ENCODE measurements at places on chromosomes 3 and 15.
A peak's percentile ranks its signal among the peaks of the same experiment; 100 is the strongest.

DNA sequence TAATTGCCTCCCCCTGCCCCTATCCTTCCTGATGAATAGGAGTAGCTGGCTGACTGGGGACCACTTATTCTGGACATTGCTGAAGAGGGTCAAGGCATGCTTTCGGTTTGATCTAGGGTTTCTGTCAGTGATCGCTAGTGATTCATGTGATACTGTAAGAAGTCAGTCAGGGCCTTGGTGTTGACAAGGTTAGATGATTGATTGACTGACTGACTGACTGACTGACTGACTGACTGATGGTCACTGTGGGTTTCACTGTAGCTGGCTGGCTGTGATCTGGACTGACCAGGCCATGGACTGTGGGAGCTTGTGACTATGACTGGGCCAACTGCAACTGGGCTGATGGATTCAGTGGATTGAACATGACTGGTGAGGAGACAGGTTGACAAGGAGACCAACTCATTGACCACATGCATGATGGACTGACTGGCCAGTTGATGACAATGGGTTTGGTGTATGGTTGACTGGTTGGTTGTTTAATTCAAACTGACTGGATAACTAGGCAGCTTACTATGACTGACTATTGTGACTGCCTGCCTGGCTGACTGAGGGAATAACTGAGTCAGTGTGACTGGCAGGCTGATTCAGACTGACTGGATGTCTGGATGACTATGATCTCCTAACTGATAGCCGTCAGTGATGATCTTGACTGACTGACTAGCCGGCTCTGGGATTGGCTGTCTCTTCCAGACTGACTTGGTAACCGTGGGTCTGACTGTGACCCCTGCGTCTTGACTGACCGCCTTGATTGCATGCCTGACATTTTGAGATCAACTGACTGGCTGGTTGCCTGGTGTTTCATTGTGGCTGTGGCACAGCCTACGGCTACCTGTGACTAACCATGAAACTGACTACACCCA, 509.9 kb downstream of the SHQ1 start:
- peaks cover 15% of the 10 kb centered on the region for H3K4me1 ChIP-seq
- no peaks in the 10 kb centered on the region for H3K27me3 ChIP-seq
- DNase-seq = peak; percentile 55
- no peak overlapping the region for H3K27ac ChIP-seq
- H3K36me3 ChIP-seq = no peaks in the 10 kb centered on the region
- no peak overlapping the region for H3K4me3 ChIP-seq

GRCh38 chr3:158808697-158809096, 6.8 kb downstream of the MFSD1 start:
- H3K27ac ChIP-seq = no peak overlapping the region
- DNase-seq = peak; percentile 85
- H3K4me1 ChIP-seq = no peaks in the 10 kb centered on the region
- peaks cover 28% of the 10 kb centered on the region for H3K36me3 ChIP-seq
- no peaks in the 10 kb centered on the region for H3K27me3 ChIP-seq

GRCh38 chr3:126474498-126475412, 936 bp downstream of the ZXDC start:
- no peaks in the 10 kb centered on the region for H3K27me3 ChIP-seq
- DNase-seq = peak; percentile 35
- peaks cover 17% of the 10 kb centered on the region for H3K36me3 ChIP-seq
- peak overlapping the region; percentile 77 for H3K4me3 ChIP-seq
- H3K27ac ChIP-seq = peak overlapping the region; percentile 46

DNA sequence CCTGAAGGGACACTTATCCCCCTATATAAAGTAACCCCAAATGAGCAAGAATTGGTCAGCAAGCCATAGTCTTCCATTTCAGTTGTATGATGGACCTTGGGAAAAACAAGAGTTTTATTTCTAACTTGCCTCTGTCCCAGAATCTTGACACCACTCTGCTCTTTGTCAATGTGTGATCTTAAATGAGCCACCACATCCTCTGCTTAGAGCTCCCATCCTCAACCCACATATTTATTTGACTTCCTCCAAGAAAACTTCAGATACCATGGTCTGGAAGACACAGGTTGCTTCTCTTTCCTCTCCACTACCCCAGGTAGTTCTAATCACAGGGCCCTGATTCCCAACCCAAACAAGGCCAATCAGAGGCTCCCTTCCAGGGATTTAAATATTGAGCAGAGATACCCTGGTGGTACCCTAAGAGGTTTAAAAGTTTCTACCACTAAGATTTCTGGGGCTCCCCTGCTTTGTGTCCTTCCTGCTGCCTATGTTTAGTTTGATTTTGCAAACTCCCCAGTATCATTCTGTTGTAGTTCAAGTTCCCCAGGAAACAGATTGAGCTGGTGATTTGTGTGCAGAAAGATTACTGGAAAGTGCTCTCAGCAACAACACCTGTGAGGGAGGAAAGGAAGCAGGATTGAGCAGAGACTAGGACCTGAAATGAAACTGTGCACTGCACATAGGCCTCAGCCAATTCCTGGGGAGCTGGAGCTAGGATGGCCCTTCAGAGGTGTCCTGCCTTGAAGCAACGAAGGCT, 64.3 kb downstream of the MTHFS start:
- no peaks in the 10 kb centered on the region for H3K4me1 ChIP-seq
- DNase-seq = no peak
- no peak overlapping the region for H3K27ac ChIP-seq
- H3K4me3 ChIP-seq = no peak overlapping the region
- H3K36me3 ChIP-seq = no peaks in the 10 kb centered on the region

DNA sequence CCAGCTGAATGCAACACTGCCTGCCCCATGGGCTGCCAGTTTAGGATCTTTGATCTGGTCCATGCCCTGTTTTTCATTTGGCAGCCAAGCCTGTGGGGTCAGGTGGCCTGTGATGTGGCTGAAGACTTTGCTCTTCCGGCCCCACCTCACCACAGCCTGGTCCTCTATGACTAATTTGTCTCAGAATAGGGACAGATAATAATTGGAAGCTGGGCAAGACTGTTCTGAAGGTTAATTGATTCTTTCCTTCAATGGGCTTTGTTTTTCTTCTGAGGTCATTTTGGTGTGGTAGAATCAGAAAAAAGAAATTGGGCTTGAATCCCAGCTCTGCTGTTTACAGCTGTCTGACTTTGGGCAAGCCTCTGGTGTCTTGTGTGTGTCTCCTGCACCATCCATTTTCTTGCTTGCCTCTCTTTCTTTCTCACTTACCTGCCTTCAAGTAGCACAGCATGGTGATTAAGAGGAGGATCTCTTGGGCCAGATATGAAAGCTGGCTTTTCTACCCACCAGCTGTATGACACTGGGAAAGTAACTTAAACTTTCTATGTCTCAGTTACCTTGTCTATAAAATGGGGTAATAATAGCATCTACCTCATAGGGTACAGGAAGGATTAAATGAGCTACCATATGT, 24.2 kb downstream of the ABHD2 start:
- no peak overlapping the region for H3K4me3 ChIP-seq
- peaks cover 18% of the 10 kb centered on the region for H3K4me1 ChIP-seq
- H3K36me3 ChIP-seq = peaks cover 12% of the 10 kb centered on the region
- peak; percentile 49 for DNase-seq
- H3K27me3 ChIP-seq = no peaks in the 10 kb centered on the region

DNA sequence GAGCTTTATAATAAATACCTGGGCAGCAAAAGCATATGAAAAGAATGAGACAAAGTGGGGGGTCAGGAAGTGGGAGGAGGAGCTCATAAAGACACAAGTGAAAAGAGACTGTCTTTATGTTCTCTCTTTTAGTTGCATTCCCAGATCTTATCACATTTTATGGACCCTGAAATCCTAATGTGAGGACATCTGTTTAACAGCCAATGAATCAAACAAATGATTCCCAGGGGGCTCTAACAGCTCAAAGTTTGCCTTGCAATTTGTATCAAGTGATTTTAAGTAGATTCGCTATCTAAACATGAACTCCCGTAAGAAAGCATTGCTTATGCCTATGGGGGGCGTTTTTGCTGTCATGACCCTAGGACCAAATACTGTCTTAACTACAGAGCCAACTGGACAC, 332.3 kb upstream of the CNTN4 start:
- no peaks in the 10 kb centered on the region for H3K27me3 ChIP-seq
- no peak overlapping the region for H3K4me3 ChIP-seq
- no peaks in the 10 kb centered on the region for H3K36me3 ChIP-seq
- no peak for DNase-seq
- H3K27ac ChIP-seq = no peak overlapping the region

DNA sequence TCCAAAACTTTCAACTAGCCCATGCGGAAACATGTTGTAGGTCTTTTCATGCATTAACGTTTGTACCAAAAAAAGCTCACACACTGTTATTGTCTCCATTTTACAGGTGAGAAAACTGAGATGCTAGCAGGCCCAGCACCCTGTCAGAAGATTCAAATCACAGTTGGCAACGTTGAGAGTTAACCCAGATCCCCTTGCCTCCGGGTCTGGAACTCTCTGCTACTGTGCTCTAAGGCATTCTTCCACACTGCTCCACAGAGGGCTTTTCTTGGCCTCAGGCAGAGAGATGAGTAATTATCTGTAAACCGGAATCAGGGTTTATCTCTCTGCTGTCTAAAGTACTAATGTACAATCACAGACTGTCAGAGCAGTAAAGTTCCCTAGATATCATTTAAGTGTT, 186.0 kb upstream of the LPP start:
- no peak overlapping the region for H3K4me3 ChIP-seq
- DNase-seq = peak; percentile 45
- peaks cover 6% of the 10 kb centered on the region for H3K4me1 ChIP-seq
- H3K36me3 ChIP-seq = no peaks in the 10 kb centered on the region
- peaks cover 6% of the 10 kb centered on the region for H3K27me3 ChIP-seq
- H3K27ac ChIP-seq = no peak overlapping the region

DNA sequence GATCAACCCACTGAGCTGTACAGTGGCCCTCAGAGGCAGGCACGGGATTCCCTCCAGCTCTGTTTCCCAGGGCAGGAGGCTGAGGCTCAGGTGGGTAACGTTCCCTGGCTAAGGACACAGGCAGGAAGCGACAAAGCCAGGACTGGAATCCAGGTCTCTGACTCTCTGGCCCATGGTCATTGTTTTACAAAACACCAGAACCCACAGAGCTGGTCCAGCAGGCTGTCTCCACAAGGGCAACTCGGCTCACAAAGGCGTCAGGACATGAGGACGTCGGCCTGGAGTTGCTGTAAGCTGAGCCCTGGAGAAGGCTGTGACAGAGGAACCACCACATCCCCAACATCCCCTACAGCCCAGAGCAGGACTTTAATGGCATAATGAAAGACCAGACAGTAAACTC, 30.7 kb downstream of the NUP210 start:
- H3K27me3 ChIP-seq = peaks cover 18% of the 10 kb centered on the region
- H3K36me3 ChIP-seq = no peaks in the 10 kb centered on the region
- H3K4me3 ChIP-seq = no peak overlapping the region
- H3K4me1 ChIP-seq = peaks cover 2% of the 10 kb centered on the region

GRCh38 chr15:32694222-32694983, 23.4 kb upstream of the GREM1 start:
- no peak overlapping the region for H3K27ac ChIP-seq
- DNase-seq = no peak
- no peak overlapping the region for H3K4me3 ChIP-seq
- no peaks in the 10 kb centered on the region for H3K36me3 ChIP-seq

GRCh38 chr15:57500979-57501576, 90.6 kb upstream of the MYZAP start:
- no peak for DNase-seq
- no peak overlapping the region for H3K27ac ChIP-seq
- H3K36me3 ChIP-seq = no peaks in the 10 kb centered on the region
- H3K4me3 ChIP-seq = no peak overlapping the region

DNA sequence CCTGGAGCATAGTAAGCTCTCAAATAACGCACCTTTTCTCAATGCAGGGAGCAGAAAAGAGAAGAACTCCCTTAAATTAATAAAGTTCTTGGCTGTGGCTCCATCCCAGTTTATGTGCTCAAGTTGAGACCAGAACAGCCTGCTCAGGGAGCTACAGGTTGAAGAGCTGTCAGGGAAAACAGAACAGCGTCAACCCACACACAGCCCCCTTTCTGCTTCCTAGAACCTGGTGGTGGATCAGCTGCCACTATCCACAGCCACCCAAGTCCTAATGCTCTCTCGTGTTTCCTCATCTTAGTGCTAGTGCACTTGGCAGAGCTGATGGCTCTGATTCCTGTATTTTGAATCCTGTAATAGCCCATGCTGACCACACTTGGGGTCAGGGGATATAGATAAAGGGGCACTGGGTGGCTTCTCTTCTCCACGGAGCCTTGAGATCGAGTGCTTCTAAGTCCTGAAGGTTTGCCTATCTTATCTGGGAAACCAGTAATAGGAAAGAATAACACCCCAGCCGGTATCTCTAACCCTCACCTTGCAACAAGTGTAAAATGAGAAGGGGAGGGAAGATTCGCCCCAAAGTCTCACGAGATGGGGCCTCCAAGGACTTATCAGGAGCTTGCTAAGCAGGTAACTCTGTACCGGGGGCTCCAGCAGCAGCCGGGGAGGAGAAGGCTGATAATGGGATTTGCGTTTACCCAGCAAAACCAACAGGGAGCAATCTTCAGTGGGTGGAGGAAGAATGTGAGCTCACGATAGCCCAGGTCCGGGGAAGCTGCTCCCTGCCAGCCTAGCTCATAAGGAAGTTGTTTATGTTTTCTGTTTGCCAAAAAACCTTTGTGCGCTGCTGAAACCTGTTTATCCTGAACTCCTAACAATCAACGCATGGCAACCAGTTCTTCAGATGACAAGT, 136.2 kb upstream of the ICE2 start:
- H3K4me1 ChIP-seq = no peaks in the 10 kb centered on the region
- H3K27me3 ChIP-seq = peaks cover 59% of the 10 kb centered on the region
- DNase-seq = no peak
- no peak overlapping the region for H3K4me3 ChIP-seq
- no peak overlapping the region for H3K27ac ChIP-seq

DNA sequence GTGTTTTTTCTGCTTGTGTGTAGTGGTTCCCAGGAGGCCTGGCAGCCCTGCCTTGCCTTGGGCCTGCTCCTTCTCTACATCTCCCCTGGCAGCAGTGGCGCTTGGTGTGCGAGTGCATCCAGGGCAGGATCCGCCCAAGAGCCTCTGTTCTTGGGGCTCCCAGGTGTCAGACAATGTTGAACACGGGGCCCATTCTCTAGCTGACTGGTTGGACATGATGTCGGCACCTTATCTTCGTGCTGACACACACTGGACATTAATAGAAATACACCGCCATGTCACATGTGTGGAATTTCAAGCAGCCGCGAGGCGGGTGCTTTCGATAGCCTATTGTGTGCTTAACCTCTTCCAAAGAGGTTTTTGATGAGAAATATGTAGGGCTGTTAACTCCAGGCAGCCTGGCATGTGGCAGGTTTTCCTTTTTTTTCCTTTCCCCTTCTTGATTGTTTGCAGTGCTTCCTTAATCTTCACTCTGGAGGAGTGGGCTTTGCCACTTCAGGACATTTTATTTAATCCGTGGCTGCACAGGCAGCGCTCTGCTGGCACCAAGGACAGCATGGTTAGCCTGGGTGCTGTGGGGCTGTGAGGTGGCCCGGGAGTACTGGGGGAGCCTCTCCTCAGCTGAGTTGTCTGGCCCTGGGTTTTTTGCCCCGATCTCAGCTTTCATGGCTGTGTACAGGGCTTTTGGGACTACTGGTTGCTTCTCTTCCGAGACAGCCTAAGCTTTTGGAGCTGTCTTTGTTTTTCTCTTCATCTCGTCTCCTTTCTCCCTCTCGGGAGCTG, 42.5 kb downstream of the CHCHD6 start:
- peak; percentile 74 for DNase-seq
- no peaks in the 10 kb centered on the region for H3K36me3 ChIP-seq
- peaks cover 9% of the 10 kb centered on the region for H3K4me1 ChIP-seq
- H3K27ac ChIP-seq = no peak overlapping the region

Measured in IMR-90 (cell line).